ENCODE measurements at places on chromosomes 12 and 14.

- ATAC-seq: no peak
These were observed 71.9 kb upstream of the DDX11 start for GRCh38 chr12:31001581-31002360.

DNA sequence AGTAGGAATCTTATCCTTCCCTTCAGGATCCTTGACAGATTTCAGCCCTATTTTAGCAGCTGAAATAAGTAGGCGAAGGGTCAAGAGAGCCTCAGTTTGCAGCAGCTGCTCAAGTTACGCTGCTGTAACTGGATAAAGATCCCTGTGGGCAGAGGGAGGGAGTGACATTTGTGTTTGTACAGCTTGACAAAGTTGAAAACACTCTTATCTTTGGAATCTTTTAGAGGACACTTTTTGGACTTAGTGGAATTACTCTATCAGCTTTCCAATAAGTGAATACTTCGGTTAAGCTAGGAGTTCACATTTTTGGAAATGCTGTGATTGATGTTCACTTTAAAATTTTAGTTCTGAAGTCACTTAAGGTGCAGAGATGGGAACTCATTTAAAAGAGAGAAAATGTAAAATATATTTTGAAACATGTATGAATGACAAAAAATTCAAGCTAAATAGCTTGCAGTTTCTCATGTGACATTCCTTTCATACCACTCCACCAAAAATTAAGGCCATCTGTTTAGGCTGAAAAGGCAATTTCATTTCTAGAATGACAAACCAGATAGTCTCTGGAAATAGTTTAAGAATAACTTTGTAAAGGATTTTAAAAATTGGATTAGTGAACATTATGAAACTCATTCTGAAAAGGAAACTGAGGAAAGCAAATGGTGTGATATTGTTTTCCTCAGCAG lies 55.2 kb downstream of the SLC38A4 start:
- no peak for ATAC-seq

GRCh38 chr12:8018666-8019581 lies 13.6 kb upstream of the FOXJ2 start:
- peak; percentile 82 for ATAC-seq

DNA sequence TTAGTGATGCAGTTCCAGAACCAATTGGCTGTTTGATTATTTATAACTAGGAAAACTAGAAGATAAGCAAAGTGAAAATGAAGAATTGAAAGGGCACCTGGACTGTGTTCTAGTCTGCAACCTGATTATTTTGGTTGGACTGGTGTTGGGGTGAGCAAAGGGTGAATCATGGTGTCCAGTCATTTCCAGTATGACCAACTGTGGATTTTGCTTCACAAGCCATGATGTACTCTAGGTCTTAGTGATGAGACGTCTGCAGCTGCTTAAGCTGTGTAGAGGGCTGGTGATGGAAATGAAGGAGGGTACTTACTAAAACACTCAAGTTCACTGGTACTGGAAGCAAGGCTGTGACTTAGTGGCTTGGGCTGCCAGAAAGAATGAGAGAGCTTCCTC lies 193.2 kb upstream of the FRMD6 start:
- no peak for ATAC-seq

DNA sequence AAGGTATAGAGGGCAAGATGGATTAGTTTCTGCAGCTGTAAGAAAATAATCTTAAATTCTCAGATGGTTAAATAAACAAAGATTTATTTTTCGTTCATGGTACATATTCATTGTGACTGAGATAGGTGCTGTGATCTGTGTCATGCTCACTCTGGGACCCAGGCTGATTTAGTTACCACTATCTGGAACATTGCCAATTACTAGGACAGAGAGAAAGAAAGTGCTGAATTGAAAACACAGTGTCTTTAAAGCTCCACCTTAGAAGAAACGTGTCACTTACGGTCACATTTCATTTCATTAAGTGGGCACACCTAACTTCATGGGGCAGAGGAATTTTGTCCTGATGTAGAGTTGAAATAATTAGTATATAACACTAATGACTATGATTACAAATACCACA lies 430.0 kb downstream of the CCDC91 start:
- no peak for ATAC-seq

DNA sequence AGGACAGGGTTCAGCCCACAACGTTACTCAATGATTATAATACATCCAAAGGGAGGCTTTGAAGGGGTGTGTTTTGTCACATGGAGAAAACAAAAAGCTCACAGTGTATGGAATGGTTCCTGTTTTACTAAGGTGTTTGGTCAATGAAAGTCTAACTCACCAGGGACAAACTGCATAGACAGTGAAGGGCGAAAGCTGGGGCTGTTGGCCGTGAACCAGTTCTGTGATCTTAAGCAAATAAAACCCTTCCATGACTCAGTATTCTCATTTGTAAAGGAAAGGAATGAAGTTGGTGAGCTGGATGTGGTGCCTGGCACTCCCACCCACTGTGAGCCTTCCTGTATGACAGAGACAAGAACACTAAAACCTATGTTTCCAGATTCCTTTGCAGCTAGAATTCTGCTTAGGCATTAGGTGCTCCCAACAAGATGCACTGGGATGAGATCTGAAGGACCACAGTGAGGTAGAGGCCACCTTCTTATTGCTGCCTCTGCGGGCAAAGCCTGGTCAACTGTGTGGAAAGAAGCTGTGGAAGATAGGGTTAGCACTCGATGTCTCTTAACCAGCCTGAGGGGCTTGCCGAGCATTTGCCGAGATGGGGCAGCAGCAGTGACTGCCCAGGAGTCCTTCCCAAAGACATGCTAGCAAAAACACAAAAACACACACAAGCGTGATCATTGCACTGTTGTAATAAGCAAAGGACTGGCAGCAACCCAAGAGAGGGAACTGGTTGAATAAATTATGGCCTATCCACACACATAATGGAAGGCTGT lies 48.5 kb downstream of the VCPKMT start:
- peak; percentile 31 for ATAC-seq

DNA sequence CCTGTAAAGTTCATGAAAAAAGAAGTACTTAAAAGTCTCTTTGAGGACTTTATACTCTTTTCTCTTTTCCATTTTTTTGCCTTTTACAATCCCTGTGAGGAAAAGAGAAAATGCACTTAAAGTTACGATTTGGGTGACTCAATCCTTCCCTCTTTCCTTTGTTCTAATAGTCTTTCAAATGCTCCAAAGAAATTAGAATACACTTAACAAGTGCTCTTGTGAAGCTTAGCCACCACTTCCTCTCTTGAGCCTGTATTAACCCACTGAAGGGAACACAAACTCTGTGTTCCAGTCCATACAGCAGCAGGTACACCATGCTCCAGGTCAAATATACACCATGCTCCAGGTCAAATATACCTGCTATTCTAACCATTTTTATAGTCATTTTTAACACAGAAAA lies 581.1 kb upstream of the MGAT4C start:
- no peak for ATAC-seq

DNA sequence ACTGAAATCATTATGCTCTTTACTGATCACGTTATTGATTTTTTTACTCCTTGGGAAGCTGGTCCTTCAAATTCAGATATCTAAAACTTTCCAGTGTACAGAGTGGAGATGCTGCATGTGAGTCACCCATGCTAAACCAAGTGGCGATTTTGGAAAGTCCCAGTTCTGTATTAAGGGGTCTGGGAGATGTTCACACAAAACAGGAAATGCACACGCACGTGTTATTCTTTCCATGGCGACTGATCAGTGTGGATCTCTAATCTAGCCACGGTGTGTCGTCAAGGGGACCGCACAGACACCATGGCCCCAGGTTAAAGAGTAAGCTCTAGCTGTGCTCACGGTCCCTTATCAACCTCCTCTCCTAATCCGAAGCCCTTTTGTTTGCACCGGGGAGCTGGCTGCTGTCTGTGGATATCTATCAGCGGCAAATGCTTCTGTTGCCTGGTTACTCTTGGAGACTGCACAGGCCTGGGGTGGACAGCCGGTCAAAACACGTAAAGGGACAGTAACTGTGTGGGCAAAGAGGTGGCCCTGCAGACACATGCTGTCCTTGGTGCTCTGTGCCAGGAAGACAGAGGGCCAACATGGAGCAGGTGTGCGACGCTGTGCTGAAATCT lies 96.6 kb downstream of the RIMBP2 start:
- ATAC-seq: no peak

- ATAC-seq: no peak
These were observed 3.4 kb downstream of the AQP5 start for GRCh38 chr12:49964849-49965624.

- ATAC-seq: no peak
These were observed 13.2 kb downstream of the ATF7 start for GRCh38 chr12:53612978-53613377.

DNA sequence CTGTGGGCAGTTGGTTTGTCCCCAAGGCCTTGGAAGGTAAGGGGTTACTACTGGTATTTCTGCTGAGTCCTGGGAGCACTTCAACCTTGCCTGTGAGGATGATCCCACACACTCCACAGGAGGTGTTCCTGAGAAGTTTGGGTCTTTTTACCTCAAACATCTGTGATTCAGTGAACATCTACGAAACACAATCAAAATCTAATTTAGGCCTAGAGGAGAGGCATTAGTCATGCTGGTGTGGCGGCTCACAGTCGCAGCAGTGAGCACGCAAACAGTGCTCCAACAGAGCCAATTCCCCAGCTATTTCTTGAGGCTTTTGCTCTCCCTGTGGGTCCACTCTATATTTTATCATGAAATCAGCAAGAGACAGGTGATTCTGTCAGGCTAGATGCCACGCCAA lies 107.6 kb downstream of the APAF1 start:
- ATAC-seq: no peak

DNA sequence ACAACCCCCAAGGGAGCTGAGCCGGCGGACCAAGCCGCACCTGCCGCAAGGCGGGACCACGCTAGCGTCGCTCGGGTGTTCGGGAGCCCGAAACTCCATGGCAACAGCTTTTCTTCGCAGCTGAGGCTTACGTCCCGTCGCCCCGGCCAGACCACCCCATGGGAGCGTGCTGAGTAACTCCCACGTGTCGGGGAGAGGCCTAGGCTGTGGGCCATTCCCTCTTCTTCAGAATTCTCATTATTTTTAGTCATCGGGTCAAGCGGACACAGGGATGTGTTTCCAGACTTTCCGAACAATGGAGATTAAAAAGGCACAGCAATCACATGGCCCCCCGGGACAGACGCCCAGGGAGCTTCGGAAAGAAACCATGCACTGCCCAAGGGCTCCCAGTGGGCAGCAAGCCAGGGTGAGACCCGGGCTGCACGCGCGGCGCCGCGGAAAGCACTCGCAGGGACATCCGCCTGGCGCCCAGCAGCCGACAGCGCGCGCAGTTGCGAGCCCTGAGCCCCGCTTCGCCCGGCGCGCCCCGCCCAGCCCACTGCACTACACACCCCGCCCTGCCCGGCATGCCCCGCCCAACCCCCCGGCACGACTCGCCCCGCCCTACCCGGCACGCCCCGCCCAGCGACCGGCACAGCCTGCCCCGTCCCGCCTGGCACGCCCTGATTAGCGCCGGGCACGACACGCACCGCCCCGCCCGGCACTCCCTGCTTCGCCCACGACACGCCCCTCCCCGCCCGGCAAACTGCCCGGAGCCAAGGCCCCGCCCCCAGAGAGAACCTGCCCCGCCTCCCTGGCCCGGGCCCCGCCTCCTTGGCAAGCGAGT lies 422 bp upstream of the AK7 start:
- ATAC-seq: peak; percentile 87

- ATAC-seq: no peak
These were observed 3.5 kb downstream of the FMNL3 start for GRCh38 chr12:49703647-49704137.
